ENCODE measurements at places on chromosomes 1 and 21. TPM values are rescaled to one million over a fixed set of nuclear protein-coding genes. Genes with fewer than 3 reads are reported as not detected.

DNA sequence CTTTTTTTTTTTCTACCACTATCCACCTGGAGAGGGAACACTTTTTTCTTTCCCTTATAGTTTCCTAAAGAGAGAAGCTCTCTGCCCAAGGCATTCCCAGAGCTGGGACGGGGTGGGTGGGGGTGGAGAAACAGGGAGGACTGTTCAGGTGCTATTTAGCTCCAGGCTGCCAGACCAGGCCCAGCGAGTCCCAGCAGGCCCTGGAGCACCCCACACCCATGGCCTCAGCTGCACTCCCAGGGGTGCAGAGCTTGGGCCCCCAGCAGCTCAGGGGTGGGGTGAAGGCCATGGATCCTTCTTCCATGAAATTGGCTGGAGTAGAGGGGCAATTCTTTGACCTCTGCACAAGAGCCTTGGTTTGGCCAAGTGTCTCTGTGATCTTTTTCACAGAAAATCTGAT, 4.1 kb downstream of the ETV3L start:
- no peaks in the 10 kb centered on the region for H3K4me1 ChIP-seq
- H3K27me3 ChIP-seq = peaks cover 2% of the 10 kb centered on the region
- no peak overlapping the region for H3K4me3 ChIP-seq
- no peaks in the 10 kb centered on the region for H3K36me3 ChIP-seq

GRCh38 chr1:111559736-111560279, 56.4 kb upstream of the ADORA3 start:
- no peak for DNase-seq
- H3K27ac ChIP-seq = no peak overlapping the region
- no peak overlapping the region for H3K4me3 ChIP-seq
- no peaks in the 10 kb centered on the region for H3K4me1 ChIP-seq
- H3K27me3 ChIP-seq = no peaks in the 10 kb centered on the region

- peaks cover 50% of the 10 kb centered on the region for H3K4me1 ChIP-seq
- peak overlapping the region; percentile 68 for H3K4me3 ChIP-seq
- no peak for DNase-seq
Observed at GRCh38 chr1:21278208-21278859, 11.9 kb downstream of the ECE1 start.

DNA sequence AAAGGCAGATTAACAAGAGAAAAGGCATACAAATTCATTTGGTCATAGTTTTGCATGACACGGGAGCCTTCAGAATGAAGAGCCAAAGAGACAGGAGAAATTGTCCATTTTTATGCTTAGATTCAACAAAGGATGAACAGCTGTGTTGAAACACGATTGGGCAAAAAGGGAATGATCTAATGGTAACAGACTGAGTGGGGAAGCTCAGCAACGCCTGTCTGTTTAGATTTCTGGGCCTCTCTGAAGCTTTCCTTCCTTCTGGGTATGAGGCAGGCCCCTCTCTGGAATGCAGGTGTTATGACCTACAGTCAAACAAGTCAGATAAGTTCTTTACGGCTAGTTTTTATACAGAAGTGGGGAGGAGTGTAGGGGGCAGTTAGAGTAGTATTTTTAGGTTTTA, 154.6 kb downstream of the RGS7 start:
- H3K4me3 ChIP-seq = no peak overlapping the region
- DNase-seq = no peak
- peaks cover 4% of the 10 kb centered on the region for H3K27me3 ChIP-seq
- H3K4me1 ChIP-seq = no peaks in the 10 kb centered on the region
- H3K27ac ChIP-seq = no peak overlapping the region

GRCh38 chr1:236030534-236030933, 34.4 kb downstream of the NID1 start:
- H3K4me3 ChIP-seq = no peak overlapping the region
- no peak for DNase-seq
- no peaks in the 10 kb centered on the region for H3K27me3 ChIP-seq
- no peaks in the 10 kb centered on the region for H3K4me1 ChIP-seq
- no peak overlapping the region for H3K27ac ChIP-seq
- no peaks in the 10 kb centered on the region for H3K36me3 ChIP-seq

DNA sequence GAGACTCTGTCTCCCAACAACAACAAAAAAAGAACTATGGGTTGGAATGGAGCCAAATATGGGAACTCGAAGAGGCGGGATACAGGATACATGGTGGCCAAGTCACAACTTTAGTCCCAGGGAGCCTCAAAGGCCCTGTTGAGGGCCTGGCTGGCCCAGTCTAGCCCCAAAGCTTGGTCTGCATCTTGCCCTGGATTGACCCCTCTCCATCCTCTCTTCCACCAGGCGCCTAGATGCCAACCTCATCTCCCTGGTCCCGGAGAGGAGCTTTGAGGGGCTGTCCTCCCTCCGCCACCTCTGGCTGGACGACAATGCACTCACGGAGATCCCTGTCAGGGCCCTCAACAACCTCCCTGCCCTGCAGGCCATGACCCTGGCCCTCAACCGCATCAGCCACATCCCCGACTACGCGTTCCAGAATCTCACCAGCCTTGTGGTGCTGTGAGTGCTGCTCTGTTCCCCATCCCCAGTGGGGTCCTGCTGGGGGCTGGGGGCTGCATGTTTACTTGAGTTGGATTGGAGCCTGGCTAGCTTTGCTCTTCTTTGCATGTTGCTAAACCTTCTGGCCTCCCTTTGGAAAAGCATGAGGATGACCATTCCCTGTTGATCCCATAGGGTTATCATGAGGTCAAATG, 65.5 kb downstream of the UBE2T start:
- DNase-seq = no peak
- peaks cover 10% of the 10 kb centered on the region for H3K36me3 ChIP-seq

GRCh38 chr1:247322849-247323586, 8.6 kb downstream of the ZNF496 start:
- H3K36me3 ChIP-seq = peaks cover 28% of the 10 kb centered on the region
- H3K4me1 ChIP-seq = no peaks in the 10 kb centered on the region
- H3K27ac ChIP-seq = no peak overlapping the region
- DNase-seq = no peak
- no peak overlapping the region for H3K4me3 ChIP-seq
- H3K27me3 ChIP-seq = peaks cover 4% of the 10 kb centered on the region

DNA sequence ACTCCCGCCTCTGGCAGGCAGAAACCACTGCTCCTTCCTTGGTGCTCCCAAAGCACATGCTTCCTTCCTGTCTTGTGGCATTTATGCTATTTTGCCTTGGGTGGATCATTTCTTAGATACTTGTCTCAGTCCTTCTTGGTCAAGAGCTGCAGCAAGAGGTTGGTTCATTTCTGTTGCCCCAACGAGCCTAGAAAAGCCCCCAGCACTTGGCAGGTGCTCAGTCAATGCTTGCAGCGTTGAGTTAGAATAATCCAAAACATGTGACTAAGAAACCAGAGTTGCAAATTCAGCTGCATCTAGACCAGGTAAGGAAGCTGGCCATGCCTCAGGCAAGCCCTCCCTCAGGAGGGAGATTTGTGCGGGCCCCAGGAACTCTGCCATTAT, 42.4 kb upstream of the TENT5C start:
- DNase-seq = no peak
- no peak overlapping the region for H3K27ac ChIP-seq
- peaks cover 11% of the 10 kb centered on the region for H3K4me1 ChIP-seq
- H3K4me3 ChIP-seq = no peak overlapping the region

- no peaks in the 10 kb centered on the region for H3K36me3 ChIP-seq
- DNase-seq = no peak
- H3K4me1 ChIP-seq = no peaks in the 10 kb centered on the region
Observed at GRCh38 chr1:55382806-55383305, 167.7 kb upstream of the USP24 start.

GRCh38 chr1:101002551-101002950, 23.0 kb downstream of the DPH5 start:
- H3K36me3 ChIP-seq = peaks cover 40% of the 10 kb centered on the region
- H3K4me3 ChIP-seq = no peak overlapping the region
- peaks cover 12% of the 10 kb centered on the region for H3K4me1 ChIP-seq
- DNase-seq = no peak
- H3K27ac ChIP-seq = no peak overlapping the region
- H3K27me3 ChIP-seq = no peaks in the 10 kb centered on the region

ERICH3 gene
- polyA plus RNA-seq = 0.18 TPM
